ENCODE measurements at places on chromosomes 4 and X.

DNA sequence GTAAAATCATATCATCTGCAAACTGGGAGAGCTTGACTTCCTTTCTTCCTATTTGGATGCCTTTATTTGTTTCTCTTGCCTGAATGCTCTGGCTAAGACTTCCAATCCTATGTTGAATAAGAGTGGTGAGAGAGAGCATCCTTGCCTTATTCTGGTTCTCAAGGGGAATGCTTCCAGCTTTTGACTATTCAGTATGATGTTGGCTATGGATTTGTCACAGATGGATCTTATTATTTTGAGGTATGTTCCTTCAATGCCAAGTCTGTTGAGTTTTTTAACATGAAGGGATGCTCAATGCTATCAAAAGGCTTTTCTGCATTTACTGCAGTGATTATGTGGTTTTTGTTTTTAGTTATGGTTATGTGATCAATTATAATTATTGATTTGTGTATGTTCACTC lies 2144.6 kb upstream of the TENM3 start:
- DNase-seq, result no peak

- no peak for DNase-seq
Observed at GRCh38 chrX:74525116-74525515, 89.3 kb downstream of the RLIM start.

DNA sequence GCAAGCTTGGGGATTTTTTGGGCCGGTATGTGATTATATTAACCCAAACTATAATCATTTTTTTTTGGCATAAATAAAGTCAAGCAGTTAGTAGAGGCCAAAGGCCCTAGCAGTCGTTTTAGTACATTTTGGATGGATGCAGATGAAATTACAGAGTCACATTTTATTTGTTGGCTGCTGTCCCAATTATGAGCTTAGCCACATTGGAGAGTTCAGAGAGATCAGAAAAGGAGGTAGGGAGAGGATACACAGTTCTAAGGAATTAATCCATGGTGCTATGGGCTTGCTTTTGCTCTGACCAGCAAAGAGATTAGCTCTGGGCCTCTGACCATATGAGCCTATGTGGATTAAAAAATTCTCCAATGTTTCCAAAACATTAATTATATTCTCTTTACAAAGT lies 395.1 kb downstream of the RAPGEF2 start:
- no peak for DNase-seq

DNA sequence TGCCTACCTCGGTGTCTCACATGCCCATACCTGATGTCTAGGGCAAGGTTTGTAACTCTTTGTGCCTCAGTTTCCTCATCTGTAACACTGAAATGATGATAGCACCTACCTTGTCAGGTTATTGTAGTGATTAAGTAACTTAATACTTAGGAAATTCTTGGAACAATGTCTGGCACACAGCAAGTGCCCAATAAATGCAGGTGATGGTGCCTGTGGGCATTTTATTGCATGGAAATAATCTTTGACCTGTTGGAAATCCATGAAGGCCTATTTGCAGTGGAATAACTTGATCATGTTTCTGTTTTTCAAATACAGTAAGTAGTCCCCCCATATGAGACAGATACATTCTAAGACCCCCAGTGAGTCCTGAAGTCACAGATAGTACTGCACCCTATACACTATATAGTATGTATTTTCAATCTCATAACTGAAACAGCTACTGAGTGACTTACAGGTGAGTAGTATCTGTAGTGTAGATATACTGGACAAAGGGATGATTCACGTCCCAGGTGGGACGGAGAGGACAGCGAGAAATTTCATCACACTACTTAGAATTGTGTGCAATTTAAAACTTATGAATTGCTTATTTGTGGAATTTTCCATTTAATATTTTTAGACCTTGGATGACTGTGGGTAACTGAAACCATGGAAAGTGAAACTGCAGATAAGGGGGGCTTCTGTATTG lies 42.1 kb downstream of the AFF1 start:
- no peak for DNase-seq

DNA sequence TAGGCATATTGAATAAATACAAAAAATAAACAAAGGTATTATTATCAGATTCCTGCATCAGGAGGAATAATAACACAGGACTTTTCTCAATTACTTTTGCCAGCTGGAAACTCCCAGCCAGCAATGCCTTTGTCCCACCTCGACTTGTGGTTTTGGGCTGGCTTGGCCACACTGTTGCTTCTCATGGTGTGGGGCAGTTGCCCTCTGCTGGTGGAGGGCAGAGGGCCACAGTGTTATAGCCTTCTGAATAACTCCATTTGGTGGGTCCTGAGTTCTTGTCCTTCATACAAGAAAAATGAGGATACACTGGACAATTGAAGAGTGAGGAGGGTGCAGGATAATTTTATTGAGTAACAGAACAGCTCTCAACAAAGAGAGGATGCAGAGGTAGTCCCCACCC lies 1206.0 kb upstream of the ADGRL3 start:
- no peak for DNase-seq

DNA sequence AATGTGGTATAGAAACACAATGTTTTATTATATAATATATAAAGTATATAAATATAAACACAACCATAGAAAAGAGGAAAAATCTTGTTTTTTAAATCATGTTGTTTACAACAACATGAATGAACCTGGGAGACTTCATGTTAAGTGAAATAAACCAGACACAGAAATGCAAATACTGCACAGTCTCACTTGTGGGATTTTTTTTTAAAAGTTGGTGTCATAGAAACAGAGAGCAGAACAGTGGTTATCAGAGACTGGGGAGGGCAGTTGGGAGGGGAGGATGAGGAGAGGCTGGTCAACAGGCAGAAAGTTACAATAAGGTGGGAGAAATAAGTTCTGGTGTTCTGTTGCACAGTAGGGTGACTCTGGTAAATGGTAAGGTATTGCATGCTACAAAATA lies 57.1 kb downstream of the FREM3 start:
- DNase-seq, result no peak

DNA sequence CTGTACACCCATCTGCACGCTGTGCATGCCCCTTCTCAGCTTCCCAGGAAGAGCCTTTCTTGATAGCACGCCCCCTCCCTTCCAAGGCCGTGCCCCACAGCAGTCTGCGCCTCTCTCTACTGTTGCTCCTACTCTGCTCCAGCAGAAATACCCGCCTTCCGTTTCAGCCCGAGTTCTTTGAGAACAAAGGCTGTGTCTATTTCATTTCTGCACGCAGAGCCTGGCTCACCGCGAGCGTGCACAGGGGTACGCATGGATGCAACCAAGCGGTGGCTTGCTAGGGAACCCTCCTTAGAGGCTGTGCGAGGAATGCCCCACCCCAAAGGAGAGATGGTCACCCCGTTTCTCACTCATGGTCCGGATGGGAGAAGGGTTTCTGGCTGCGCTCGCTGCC lies 485 bp downstream of the AADAT start:
- peak; percentile 34 for DNase-seq

DNA sequence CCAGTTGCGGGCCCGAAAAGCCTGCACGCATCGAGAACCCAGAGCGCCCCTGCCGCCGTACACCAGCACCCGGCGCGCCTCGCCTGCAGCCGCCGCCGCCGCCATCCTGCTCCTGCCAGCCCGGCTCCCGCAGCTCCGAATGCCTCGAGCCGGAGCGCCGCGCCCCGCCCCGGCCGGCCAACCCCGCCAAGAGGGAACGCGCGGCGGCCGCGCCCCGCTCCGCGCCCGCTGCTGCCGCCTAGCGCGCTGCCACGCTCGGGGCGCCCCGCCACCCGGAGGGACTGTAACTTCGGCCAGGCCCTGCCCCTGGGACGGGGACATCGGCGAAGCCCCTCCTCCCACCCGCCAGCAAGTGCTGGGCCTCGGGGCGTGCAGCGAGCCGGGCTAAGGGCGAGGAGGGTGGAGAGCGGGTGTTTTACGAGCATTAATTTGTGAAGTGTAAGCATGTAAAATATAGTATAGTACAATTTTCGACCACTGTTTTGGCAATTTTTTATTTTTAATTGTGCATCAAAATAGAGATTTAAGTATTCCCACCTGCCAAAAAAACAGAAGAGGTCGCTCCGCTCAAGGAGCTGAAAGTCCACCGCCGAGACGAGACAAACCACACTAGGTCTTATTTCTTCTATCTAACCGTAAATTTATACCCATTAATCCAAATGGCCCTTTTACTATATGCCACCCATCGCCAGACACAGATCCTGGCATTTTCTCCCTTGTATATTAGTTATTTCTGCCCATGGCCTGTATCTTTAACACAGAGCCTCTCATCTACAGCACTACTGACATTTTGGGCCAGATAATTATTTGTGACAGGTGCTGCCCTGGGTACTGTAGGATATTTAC lies at the start of gene QDPR:
TSS of gene QDPR (minus strand) at position 141 of the 846 bp plus-strand sequence. CDS start at position 105, 36 bp downstream.
- peak; percentile 91 for DNase-seq

DNA sequence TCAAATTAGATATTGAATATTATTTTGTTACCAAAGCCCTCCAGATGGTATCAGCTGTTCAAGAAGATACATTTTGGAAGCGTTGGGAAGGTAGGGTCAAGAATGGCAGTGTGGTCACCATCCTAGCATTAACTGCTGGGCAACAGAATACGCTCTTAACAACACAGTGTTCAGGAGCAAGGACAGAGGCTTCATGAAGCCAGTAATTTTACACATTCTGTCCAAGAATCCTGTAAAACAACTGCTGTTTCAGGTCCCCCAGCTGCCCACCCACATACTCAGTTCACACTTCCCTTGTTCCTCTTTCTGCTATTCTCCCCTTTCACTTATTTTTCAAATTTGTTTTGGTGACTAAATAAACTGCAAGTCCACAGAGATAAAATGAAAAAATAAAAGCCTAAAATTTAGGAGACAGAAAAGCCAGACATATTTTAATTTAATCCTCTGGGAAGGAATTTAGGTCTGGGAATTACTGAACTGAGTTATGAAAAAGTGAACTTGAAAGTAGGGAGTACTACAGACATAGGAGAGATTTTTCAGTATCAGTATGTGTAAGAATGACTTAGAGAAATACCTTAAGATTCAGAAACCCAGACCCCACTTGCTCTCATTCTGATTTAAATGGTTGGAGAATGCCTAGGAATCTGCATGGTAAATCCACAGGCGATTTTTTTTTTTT lies 406.7 kb downstream of the MAPK10 start:
- DNase-seq, result no peak

- no peak for DNase-seq
Observed at GRCh38 chr4:7981738-7982394, 42.2 kb upstream of the AFAP1 start.

GRCh38 chr4:133969202-133969848 lies 232.3 kb downstream of the PABPC4L start:
- DNase-seq, result no peak

- no peak for DNase-seq
Observed at GRCh38 chrX:78658845-78659744, at the start of gene RTL3. Gene RTL3, minus strand, starts transcription at chrX:78659328. Its CDS starts 908 bp downstream, at chrX:78658420.

GRCh38 chrX:80876877-80877276 lies 67.2 kb upstream of the BRWD3 start:
- DNase-seq, result no peak

DNA sequence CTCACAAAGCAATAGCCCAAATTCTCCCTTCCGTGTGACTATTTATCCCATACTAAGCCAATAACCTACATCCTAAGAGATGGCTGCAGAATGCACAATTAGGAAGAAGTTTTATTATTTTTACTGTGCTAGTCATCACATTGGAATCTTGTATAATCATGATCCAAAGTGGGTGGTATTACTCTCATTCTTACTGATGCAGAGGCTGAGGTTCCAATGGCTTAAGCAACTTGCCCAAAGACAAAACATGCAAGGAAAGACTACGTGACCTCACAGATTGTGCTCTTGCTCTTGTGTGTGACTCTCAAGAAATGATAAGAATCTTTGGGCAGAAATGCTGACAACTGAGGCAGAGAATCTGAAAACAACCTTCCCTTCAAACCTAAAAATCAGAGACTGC lies 212.2 kb downstream of the LDB2 start:
- DNase-seq, result no peak

DNA sequence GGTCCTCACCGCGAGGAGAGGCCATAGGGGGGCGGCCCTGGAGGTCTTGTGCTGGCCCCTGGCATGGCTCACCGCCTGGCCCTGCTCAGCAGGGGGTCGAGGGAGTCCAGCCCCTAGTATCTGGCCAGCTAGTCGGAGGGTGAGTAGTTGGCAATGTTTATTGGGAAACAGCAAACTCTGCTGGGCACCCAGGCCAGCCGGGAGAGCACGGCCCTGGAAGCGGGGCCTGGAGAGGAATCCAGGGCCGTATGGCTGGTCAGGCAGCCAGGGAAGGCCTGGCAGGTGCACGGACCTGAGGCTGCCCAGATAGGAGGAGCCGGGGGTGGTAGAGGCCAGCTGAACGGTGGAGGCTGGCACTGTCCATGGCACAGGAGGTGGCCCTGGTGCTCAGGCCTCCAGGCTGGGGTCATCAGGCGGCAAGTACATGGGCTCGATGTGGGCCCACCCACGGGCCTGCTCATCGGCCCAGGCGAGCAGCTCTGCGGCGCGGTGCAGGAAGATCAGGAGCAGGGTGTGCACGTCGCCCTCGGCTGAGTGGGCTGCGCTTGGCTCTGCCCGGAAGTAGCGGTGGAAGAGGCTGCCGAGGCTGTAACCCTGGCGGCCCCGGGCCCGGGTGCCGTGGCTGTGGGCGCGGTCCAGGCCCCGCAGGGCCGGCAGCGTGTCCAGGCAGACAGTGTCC lies 1.4 kb downstream of the TREX2 start:
- no peak for DNase-seq

DNA sequence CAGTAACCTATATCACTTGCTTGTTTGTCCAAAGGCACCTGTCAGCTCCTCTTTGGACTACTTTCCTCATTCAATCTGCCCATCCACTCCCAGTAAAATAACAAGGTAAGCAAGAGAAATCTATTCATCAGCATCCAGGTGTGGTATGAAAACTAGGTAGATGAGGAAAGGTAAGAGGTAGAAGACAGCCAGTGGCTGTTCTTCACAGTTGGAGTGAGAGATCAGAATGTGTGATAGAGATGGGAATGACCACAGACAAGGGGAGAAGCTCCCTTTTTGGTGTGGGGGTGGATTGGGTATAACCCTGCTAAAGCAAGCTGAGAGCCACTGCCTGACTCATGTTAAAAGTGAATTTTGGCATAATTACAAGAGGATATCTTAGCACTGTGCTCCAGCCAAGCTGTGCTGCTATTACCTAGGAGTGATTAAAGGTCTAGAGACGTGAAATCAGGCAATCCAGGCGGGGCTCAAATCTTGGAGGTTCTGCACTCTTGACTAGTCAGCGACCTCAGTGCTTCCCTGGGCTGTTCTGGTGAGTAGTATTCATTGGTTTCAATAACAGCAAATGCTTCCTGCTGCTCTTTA lies 28.1 kb upstream of the RASL11B start:
- no peak for DNase-seq

DNA sequence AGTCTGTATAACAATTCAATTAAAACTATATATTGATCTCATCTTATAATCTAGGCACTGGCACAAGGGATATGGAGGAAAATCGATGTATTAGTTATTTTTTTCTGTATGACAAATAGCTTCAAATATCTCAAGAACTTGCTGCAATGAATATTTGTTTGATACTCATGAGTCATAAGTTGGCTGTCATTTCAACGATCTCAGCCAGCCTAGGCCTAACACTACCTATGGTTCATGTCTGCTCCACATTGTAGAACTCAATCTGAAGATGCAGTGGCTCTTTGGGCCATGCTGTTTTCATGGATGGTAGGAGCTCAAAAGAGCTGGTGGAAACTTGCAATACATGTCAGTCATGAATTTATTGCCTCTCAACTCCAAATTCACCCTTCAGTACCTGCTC lies 44.7 kb downstream of the MAGEB17 start:
- DNase-seq, result no peak

GRCh38 chr4:68132342-68132741 lies 2.7 kb upstream of the TMPRSS11F start:
- DNase-seq, result no peak
